Activated naive CD4-positive, alpha-beta T cell (primary cell): ENCODE measurements at places on chromosomes 16 and 17.

DNA sequence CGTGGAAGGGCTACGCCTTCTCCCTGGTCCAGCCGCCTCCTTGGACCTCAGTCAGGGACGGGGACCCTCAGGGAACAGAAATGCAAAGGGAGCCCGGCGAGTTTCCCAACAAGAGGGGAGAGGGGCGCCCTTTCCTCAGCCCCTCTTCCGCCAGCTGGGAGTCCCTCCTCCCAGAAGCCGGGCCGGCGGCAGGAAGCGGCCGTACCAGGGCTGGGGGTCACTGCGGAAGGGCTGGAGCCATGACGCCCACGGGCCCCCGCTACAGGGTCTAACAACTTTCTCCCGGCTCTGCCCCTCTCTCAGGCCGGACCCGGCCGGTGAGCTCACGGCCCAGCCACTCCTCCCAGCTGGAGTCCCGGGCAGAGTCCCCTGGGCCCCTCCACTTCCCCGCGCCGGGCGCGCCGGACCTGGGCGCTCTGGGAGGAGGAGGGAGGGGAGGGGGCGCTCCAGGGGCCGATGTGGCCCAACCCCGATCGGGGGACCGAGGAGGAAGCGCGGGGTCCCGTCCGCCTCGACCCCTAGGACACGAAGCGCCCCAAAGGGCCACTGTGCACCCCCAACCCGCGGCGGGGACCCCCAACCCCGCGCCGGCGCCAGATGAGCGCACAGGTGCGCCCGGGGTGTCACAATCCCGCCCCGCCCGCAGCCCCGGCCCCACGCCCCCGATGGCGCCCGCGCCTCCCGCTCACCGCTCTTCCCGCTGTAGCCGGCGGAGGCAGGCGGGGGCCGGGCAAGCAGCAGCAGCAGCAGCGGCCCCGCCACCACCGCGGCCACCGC, 578 bp downstream of the PGAP6 start:
- no peak for DNase-seq

DNA sequence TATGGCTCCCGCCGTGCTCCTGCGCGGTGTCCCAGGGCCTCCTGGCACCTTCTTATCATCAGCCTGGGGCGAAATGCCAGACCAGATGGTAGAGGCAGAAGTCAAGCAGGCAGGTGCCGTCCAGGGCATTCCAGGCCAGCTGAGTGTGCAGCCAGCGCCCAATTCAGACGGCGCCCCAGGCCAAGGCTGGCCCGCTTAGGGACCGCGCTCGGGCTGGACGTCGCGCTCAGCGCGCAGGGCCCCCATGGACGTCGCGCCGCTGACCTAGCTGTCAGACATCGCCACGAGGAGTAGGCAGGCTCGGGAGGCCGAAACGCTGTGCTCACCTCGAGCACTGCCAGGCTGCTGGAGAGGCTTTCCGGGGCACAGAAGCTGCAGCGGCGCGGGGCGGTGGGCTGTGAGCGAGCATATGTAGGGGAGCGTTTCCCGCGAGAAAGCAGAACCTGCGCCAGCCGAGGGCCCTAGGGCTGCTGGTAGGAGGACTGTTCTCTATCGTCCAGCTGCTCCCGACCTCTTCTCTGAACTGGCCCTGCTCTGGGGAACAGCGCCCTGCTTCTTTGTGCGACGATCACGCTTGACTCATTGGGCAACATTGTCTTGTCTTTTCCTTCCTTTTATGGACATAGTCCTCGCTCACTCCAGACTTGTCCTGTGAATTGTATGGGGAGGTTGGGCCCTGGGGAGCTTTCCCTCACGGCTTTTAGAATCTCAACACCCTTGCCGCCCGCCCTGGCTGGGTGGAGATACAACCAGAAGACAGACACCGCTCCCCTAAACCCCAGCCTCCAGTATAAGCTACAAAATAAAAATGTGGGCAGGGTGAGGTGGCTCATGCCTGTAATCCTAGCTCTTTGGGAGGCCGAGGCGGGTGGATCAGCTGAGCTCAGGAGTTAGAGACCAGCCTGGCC, 8.4 kb upstream of the CA4 start:
- DNase-seq: no peak

- DNase-seq: no peak
These were observed 77.8 kb downstream of the MRC2 start for GRCh38 chr17:62705156-62705777.

- no peak for DNase-seq
These were observed 29.4 kb downstream of the AP2B1 start for GRCh38 chr17:35616536-35616935.

- no peak for DNase-seq
These were observed 8.2 kb downstream of the NXPH3 start for GRCh38 chr17:49583889-49584288.

- no peak for DNase-seq
These were observed 791 bp downstream of the DNAI2 start for GRCh38 chr17:74274709-74275340.

- DNase-seq: no peak
These were observed 152.5 kb downstream of the MRTFB start for GRCh38 chr16:14223632-14224031.

- DNase-seq: no peak
These were observed 26.0 kb downstream of the COPZ2 start for GRCh38 chr17:48011405-48012150.

DNA sequence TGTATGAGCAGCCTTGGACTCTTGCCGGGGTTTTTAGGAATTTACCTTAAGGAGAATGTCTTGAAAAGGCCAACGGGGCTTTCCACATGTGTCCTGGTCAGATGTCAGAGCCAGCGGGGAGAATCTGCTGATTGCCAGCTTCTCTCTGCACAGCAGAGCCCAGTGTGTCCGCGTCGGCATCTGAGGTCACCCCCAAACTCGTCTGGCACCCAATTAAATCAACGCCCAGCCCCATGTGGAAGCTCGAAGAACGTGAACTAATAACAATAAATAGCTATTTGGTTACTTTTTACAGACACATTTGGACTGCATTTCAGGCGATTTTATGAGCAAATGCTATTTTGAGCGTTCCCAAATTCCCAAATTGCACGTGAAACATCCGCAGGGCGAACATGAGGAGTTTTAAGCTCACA, 303.5 kb downstream of the FOXL1 start:
- no peak for DNase-seq

GRCh38 chr16:12617401-12617819, 186.3 kb downstream of the CPPED1 start:
- no peak for DNase-seq

- no peak for DNase-seq
These were observed 157.2 kb upstream of the CACNG3 start for GRCh38 chr16:24098896-24099295.

GRCh38 chr16:66660422-66661209, 35.9 kb downstream of the CMTM4 start:
- DNase-seq: no peak

GRCh38 chr17:69430488-69430887, 16.0 kb downstream of the MAP2K6 start:
- DNase-seq: no peak

GRCh38 chr17:47869114-47869513, 18.2 kb upstream of the SP6 start:
- no peak for DNase-seq

DNA sequence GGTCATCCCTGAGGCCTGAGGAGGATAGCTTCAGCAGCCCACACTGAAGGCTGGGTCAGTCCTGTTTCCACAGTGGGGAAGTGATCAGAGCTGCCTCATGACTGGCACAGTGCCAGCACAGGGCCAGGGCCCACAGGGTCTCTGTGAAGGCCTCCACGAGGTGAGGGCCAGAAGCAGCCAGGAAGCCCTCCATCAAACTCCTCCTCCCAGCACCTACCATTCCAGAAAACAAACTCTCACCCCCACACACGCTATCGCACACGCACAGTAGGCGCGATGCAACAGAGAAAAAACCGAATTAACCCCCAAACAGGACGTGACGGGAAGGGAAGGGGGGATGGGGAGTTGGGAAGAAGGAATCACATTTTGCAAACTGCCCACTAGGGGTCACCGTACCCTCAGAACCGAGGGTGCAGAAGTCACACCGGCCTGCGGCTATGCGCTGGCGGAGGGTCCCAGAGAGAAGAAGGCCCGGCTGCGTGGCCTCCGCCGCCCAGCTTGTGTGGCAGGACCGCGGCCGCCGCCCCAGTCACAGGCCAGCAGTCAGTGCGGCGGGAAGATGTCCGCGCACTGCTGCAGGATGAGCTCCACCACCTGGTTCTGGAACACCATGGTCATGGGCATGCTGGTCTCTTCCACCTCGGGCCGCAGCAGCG, 37.6 kb downstream of the ARHGAP27 start:
- DNase-seq: no peak

DNA sequence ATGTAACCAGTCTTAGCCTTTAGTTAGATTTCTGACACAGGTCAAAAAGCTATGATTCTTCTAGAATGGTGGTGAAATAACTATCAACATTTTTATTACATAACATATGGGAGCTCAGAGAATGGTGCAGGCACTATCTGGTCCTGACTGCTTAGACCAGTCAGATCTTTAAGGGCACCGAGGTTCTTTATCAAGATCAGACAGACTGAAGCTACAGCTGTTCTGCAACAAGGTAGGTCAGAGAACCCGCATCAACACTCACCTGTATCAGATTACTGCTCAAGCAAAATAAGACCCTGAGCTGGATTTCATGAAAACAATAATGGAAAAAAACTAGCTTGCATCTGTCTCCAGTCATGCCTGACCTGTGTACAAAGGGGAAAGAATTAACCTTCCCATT, 160.4 kb downstream of the KCNJ2 start:
- no peak for DNase-seq

- no peak for DNase-seq
These were observed 46.9 kb upstream of the ITGA2B start for GRCh38 chr17:44436336-44436735.

GRCh38 chr17:38669520-38669919, 5.2 kb downstream of the EPOP start:
- DNase-seq: no peak

- no peak for DNase-seq
These were observed 38.4 kb upstream of the ARL4D start for GRCh38 chr17:43360376-43360738.

DNA sequence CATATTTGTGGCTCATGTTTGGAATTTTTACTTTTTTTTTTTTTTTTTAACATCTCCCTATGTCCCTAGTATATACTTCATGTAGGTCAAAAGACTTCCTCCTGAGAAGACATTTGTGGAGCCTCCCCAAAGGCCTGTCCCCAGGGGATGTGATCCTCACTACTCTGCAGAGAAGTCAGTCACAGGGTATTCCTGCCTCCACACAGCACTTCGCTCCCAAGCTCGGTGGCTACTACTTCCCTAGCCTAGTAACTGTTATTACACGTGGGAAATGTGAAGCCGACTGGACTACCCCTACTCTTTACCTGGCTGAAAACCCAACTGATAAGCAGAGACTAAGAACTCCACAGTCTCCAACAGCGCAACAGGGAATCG, 116.8 kb downstream of the HIC1 start:
- DNase-seq: no peak

- DNase-seq: no peak
These were observed 1.6 kb upstream of the LDAF1 start for GRCh38 chr16:21156767-21157467.

GRCh38 chr17:47652570-47652969, 2.9 kb downstream of the KPNB1 start:
- DNase-seq: no peak

GRCh38 chr17:79027274-79027924, 3.4 kb downstream of the C1QTNF1 start:
- DNase-seq: no peak

- DNase-seq: no peak
These were observed 66.7 kb downstream of the RPA1 start for GRCh38 chr17:1896243-1897104.

DNA sequence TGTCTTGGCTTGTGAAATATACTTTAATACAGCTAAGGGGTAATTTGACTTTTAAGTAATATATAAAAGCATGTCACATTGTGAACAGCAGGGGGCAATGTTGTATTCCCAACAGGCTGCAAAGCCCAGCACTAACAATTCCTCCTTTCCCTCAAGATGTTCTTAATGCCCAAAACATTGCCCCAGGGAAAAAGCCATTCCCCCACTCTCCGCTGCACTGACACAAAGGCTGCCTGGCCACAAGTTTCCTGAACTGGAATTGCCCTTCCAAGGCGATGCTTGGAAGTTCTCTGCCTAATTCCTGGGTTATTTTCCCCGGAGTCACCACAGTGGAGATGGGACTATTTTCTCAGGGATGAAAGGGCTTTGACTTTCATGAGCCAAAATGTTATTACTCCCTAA, 27.2 kb downstream of the CLEC16A start:
- no peak for DNase-seq

GRCh38 chr16:88472069-88472468, 19.0 kb downstream of the ZFPM1 start:
- DNase-seq: no peak

- no peak for DNase-seq
These were observed 31.3 kb downstream of the SLC39A11 start for GRCh38 chr17:73061161-73061560.

DNA sequence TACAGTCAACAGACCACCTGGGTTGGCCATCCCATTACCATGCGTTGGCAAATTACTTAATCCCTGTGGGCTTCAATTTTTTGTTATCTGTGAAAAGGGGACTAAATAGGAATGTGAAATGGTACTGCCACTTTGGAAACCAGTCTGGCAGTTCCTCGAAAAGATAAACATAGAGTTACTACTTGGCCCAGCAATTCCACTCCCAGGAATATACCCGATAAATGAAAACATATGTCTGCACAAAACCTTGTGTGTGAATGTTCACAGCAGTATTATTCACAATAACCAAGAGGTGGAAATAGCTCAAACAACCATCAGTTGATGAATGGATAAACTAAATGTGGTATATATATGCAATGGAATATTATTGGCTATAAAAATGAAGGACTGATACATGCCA, 87.9 kb downstream of the TANGO6 start:
- no peak for DNase-seq

- DNase-seq: no peak
These were observed 690 bp downstream of the NDE1 start for GRCh38 chr16:15650698-15651171.

GRCh38 chr17:2974347-2974746, 89.1 kb downstream of the OR1D5 start:
- no peak for DNase-seq

- DNase-seq: no peak
These were observed 18.1 kb upstream of the GAN start for GRCh38 chr16:81296631-81297030.

GRCh38 chr16:87583453-87584131, 18.7 kb upstream of the JPH3 start:
- no peak for DNase-seq

DNA sequence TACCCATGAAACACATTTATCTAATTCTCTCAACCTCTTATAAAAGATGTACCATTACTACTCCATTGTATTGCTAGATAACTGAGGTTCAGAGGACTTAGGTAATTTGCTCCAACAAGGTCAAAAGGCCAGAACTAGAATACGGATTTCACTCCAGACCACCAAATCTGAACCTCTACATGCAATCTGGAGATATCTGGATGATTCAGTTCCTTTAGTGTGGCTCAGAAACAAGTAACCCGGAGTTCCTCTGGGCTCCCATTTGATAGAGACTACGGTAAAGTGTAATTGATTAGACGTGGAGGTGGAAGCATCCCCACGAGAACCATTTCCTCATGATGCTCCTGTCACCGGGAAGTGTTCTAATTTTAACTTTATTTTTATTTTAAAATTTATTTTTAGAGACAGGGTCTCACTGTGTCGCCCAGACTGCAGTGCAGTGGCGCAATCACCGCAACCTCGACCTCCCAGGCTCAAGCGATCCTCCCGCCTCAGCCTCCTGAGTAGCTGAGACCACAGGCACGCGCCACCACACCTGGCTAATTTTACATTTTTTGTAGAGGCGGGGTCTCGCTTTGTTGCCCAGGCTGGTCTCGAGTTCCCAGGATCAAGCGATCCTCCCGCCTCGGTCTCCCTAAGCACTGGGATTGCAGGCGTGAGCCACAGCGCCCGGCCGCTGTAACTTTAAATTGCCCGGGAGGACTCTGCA, 608 bp upstream of the COX10 start:
- DNase-seq: no peak

GRCh38 chr17:73971127-73971526, 232.4 kb upstream of the RPL38 start:
- no peak for DNase-seq
